ENCODE measurements at places on chromosomes 1 and 21.

DNA sequence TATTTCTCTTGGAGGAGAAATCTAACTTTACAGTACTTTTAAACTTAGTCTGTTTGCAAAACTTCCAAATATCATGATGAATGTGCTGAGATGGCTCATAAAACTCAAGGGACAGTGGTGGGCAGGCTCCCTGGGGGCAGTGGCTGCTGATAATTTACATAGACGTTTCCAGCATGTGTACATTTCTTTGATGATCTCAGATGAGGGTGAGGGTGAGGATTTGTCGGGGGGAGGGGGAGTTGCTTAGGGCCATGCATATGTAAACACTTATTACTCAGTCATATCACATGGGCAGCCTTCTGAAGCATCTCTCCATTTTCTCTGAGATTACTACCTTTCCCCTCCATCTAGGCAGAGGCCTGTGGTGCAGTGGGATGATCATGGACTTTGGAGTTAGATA is 152.9 kb upstream of the HMGB4 start:
- no peak for DNase-seq

GRCh38 chr1:155167166-155168104 is 5.7 kb downstream of the KRTCAP2 start:
- peak; percentile 93 for DNase-seq

- DNase-seq = no peak
These were observed 27.1 kb upstream of the MTF2 start for GRCh38 chr1:93051961-93052360.

GRCh38 chr1:28244549-28245251 is 8.8 kb downstream of the ATP5IF1 start:
- no peak for DNase-seq

- DNase-seq = no peak
These were observed 143.6 kb upstream of the RAB4A start for GRCh38 chr1:229127301-229127700.

GRCh38 chr1:43199093-43199726 is 27.1 kb downstream of the CFAP57 start:
- DNase-seq = no peak

- DNase-seq = no peak
These were observed 361 bp downstream of the TMCC2 start for GRCh38 chr1:205228093-205228521.

- DNase-seq = no peak
These were observed 13.2 kb upstream of the ATP1A1 start for GRCh38 chr1:116359871-116360270.

GRCh38 chr1:184494929-184495328 is 108.1 kb downstream of the C1orf21 start:
- DNase-seq = no peak

- no peak for DNase-seq
These were observed 2.0 kb downstream of the CHML start for GRCh38 chr1:241638099-241638682.

DNA sequence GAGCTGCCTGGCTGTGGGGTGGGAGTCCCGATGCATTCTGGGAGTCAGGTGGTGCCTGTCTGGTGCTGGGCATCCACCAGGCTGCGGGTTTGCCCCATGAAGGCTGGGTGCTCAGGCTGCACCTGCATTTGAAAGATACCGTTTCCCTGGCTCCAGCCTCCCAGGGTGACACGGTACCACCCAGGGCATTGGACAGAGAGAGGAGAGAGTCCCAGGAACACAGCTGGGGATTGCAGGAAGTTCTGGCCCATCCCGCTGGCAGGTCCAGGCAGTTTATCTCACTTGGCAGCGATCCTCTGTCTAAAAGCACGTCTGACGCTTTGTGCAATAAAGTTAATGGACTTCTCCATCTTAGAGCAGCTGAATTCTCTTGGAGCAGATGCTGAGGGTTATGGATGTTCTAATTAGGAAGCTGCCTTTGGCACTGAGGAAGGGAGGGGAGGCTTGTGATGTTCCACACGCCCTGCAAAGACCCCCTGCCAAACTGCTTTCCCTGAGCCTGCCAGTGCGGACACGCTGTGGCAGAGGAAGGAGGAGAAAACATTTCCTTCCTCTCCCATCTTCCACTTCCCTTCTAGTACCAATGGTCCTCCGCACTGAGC is 246.9 kb downstream of the GRIK3 start:
- no peak for DNase-seq

DNA sequence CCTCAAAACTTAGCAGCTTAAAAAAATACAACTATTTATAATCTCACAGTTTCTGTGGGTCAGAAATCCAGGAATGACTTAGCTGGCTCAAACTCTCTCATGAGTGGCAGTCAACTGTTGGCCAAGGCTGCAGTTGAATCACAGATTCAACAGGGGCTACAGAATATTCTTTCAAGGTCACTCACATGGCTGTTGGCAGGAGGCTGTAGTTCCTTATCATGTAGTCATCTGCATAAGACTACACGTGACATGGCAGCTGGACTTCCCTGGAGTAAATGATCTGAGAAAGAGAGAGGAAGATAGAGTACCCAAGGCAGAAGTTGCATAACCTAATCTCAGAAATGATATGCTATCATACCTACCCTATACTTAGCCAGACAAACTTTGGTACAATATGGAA is 75.2 kb upstream of the TSPAN2 start:
- DNase-seq = no peak

DNA sequence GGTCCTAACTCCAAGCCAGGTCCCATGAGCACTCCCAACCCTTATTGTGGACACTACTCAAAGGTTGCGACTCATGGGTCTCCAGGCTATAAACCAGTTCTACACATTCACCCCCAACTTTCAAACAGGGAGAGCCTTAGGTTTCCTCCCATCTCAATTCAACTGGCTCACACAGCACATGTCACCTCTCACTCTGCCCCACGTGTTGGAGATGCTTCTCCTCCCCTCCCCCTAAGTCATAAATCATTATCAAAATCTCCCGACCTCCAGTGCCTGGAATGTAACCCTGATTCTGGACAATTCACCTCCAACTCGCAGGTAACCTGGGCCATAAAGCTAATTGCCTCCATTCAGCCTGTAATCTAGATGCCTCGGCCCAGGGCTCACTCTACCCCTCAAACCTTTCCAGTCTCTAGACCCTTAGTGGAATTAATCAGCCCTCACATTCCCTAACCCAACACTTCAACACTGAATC is 595 bp downstream of the AK2 start:
- no peak for DNase-seq

GRCh38 chr1:2201062-2201461 is 6.5 kb upstream of the FAAP20 start:
- DNase-seq = no peak
